ENCODE measurements at places on chromosomes 2 and 18.

DNA sequence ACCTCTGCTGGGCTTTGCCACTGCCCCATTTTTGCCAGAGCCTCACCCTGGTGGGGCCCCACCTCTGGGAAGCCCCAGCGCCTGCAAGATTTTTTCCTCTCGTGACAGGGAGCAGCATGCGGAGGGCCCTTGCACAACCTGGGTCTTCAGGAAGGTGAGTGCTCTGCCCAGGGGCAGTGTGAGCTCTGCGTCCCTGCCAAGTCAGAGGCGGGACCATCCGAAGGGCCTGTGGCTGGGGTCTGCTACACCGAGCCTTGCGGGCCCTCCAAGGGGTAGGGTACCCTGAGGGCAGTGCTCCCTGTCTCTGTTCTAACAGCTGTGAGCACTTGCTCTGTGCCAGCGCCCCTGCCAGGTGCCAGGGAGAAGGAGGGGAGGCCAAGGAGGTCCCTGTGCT, 5.8 kb upstream of the ODC1 start:
- DNase-seq, result no peak

GRCh38 chr2:12674644-12675328, 42.0 kb upstream of the TRIB2 start:
- DNase-seq, result no peak

DNA sequence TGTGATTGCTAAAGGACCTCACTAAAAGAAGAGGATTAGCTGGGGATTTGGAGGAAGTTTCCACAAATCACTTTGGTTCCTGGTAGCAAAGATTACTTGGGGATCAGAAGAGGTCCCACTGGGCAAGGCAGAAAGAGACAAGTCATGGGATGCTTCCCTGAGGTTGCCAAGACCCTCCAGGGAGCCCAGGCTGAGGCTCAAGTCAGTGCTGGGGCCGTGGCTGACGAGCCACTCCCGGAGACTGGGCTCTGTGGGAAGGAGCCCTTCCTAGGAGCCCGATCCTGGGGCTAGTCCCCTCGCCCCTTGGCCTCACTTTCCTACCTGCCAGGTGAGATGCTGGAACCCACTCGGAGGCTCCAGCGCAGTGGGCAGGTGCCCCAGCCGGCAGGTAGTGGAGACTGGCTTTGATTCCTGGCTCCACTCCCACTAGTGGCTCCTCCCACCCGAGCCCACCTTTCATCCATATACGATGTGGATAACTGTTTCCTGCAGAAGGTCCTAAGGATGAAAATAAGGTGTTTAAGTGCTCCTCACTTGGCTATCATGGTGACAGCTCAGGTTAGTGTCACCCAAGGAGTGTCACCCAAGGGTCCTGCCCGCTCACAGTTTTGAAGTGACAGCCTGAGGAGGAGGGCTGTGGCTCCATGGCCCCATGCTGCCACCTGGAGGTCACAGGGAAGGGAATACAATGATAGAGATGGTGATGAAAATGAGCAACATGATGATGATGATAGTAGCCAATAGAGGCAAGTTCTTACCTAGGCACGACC, 100.5 kb downstream of the CAPN13 start:
- peak; percentile 69 for DNase-seq

DNA sequence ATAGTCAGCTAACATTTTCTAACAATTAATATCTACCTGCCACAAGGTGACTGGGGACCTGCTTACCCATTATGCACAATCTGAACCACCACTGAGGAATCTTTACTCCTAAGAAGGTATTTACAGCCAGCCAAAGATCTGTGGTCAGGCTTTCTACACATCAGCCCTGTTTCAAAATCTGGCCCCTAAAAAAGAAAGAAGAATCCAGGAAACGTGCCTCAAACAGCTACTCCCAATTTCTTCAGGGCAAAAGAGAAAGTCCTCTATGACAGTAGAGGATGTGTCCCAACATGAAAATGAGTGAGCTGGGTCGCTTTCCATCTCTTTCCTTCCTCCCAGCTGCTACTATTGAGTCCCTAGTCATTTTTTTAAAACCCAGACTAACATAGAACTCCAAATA, 79.5 kb downstream of the EPB41L3 start:
- no peak for DNase-seq

- no peak for DNase-seq
Measured at GRCh38 chr2:231250698-231251097, 52.3 kb downstream of the ARMC9 start.

GRCh38 chr2:180474716-180475115, 467.6 kb upstream of the CWC22 start:
- DNase-seq, result no peak

DNA sequence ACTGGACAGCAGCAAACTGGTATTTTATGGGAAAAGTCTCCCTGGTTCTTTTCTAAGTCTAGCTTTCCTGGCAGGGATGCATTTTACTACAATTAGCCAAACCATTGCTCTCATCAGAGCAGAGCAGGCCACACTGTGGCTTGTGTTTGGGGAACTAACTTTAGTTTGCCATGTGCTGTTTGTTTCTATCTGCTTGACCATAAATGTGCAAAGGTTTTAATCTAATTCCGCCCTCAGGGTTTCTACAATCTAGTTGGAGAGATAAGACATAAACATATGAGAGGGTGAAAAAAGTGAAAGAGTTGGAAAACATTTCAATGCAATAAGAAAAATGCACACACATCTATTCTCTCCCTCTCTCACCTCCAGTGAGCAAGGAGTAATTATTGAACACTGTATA, 86.9 kb upstream of the MAPK4 start:
- DNase-seq, result no peak

- DNase-seq, result no peak
Measured at GRCh38 chr2:102892698-102893310, 131.0 kb downstream of the TMEM182 start.

GRCh38 chr2:19894134-19894792, 7.5 kb downstream of the TTC32 start:
- no peak for DNase-seq

- DNase-seq, result no peak
Measured at GRCh38 chr2:20052229-20052851, 912 bp upstream of the LAPTM4A start.

DNA sequence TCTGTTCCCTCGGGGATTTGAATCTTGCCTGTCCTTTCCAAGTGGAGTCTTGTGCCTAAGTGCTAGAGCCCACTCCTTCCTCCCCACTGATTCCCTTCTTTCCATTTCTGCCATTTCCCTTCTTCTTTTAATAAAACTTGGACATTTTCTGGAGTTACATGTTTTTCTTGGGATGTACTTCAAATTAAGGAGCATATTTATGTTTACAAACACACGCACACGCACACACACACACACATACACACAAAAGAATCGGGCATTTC, 154.2 kb downstream of the TGIF1 start:
- no peak for DNase-seq

GRCh38 chr2:176072951-176073904, 10.5 kb downstream of the EVX2 start:
- DNase-seq, result no peak

DNA sequence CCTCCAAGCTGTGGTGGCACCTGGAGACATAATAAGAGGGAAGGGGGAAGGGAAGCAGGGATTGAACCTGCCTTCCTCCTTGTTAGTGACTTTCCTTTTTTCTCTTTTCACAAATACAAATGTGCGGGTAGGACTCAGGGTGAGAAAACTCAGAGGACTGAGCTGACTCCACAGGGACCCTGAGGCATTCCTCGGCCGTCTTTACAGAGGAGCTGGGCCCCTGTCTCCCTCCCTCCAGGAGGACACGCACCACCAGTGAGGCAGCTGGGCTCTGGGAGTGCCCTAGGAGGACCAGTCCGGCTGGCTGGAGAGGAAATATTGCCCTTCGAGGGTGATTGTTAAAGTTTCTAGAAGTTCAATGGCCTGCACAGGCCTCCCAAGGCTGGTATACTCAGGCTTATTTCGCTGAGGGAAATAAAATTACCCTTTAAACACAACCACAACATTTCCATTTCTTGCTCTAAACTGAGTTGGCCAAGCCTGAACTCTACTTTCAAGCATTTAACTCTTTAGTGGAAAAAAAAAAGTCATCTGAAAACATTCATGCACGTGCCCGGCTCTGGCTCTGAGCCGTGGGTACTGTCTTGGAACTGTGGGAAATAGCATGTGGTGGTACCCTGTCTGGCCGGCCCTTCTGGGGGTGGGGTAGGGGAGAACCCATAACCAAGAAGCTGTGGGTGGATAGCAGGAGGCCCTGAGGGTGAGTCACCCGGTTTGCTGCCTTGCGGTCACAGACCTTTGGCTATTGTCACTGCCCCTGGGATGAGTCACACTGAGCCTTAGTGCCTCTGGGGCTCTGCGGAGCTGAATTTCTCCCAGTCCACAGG, 116.0 kb downstream of the COPS8 start:
- DNase-seq, result no peak

GRCh38 chr2:216897561-216898203, 37.8 kb upstream of the TNP1 start:
- DNase-seq, result no peak

- no peak for DNase-seq
Measured at GRCh38 chr2:34602262-34602661, 1003.2 kb upstream of the FAM98A start.

DNA sequence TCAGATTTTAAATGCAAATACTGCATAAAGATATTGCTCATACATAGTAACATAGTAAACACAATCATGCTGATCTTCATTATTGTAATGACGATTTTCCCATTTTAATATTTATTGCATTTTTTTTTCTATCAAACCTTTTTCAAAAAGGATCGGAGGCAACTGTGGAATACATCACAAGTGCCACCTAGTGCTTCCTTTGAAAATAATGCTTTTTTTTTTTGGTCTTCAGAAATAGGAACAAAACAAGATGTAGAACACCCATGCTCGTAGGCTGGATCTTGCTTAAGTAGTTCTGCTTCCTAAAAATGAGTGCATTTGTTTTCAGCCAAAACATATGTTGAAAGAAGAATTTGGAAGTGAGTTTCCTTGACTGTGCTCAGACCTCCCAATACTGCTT, 35.7 kb upstream of the GPR155 start:
- DNase-seq, result no peak

GRCh38 chr2:147663962-147664361, 180.9 kb upstream of the ACVR2A start:
- no peak for DNase-seq

GRCh38 chr18:63890950-63891304, 3.4 kb downstream of the SERPINB2 start:
- no peak for DNase-seq

GRCh38 chr18:26225022-26225693, 1.1 kb upstream of the TAF4B start:
- no peak for DNase-seq

DNA sequence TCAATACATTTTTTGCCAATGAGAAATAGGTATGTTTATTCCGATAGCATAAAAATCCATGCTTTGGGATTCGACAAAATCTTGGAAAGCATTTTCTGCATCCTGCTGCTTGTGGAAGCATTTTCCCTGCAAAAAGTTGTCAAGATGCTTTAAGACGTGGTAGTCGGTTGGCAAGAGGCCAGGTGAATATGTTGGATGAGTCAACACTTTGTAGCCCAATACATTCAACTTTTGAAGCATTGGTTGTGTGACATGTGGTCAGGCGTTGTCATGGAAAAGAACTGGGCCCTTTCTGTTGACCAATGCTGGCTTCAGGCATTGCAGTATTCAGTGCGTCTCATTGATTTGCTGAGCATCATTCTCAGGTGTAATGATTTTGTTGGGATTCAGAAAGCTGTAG, 764.5 kb downstream of the TRIB2 start:
- DNase-seq, result no peak

GRCh38 chr2:31251851-31252250, 17.9 kb downstream of the EHD3 start:
- no peak for DNase-seq

GRCh38 chr18:79203017-79203605, 133.9 kb downstream of the ATP9B start:
- no peak for DNase-seq

DNA sequence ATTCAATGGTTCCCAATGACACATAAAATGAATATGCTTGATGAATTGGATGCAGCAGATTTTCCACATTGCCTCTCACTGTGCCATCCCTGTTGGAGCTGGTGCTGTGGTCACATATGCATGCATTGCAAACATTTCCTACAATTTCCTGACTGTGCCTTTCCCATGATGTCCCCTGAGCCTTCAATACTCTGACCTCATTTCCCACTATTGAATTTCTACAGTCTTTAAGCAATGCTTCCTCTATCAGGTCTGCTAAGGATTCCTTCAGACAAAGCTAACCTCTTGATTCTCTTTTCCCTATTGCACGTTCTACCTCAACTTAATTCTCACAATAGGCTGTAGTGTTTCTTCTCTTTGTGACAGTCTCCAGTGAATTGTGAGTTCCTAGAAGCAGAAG, 342.5 kb upstream of the CRIM1 start:
- DNase-seq, result no peak

DNA sequence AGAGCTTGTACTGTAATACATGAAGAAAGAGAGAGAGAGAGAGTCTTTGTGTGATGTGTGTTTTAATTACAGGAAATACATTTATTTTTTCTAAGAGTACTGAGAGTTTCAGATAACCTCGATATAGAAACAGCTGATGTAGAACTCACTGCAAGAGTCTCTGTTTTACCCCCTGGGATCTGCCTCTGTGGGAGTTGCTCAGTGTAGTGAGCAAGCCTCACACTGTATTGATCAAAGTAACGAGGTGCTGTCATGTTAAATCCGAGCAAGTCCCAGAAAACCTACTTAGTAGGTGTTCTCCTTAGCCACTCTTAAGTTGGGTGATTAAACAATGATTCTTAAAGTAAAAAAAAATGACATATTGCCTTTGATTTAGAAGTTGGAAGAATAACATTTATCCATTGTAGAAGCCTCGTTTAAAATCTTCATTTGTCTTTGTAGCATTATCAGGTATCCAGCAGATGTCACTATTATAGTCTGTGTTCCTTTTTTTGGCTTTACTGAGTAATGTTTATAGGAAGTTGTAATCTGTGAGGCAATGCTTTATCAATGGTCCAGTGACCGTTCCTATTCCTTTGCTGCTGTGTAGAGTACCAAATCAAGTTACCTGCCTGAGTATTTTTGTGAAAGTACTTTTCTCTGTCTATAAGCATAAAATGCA, 219.0 kb downstream of the MYO3B start:
- no peak for DNase-seq

GRCh38 chr2:70003093-70003830, 41.8 kb upstream of the ASPRV1 start:
- no peak for DNase-seq

GRCh38 chr2:30679426-30680088, 127.7 kb downstream of the CAPN13 start:
- DNase-seq, result no peak
